ENCODE measurements at places on chromosomes 16 and 17.

DNA sequence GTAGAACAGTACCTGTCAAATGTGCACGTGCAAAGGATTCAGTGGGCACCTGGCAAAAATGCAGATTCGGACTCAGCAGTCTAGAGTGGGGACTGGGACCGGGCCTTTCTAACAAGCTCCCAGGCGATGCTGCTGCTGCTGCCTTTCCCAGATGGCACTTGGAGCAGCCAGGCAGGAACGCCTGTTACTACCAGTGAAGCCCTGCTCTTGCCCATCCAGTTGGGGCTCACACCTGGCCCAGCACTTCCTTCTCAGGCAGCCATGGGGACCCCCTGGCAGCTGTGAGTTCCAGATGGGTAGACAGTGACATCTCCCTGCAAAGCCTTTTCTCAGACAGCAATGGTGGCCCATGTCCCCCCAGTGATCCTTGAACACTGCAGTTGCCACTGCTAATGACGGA, 30.4 kb downstream of the KDM8 start:
- DNase-seq, result no peak

DNA sequence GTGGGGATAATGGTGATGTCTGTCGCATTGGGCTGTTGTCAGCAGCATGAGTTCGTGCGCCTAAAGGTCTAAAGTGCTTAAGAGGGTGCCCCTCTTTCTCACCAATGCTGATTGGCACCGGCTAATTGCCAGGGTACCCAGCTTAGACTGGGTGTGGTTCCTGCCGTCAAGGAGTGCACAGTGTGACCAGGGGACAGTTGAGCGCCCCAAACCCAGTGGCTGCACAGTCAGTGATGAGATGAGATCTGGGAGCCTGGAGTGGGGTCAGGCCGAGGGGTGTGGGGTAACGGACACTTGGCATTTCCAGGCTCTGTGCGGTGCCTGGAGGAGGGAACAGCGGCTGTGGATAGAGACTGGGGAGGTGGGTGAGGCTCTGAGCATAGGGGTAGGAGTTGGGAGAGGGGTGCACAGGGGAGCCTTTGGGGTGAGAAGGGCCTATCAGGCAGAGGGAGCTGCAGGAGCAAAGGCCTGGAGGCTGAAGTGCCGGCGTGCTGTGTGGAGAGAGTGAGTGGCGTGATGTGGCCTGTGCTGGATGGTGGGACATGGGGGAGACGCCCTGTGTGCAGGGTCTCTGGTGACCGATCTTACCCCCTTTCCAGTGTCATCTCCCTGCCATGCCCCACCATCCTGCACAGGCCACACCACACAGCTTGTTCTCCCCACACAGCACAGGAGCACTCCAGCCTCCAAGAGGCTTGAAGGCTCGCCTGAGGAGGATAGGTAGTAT, 58.3 kb downstream of the SNX20 start:
- no peak for DNase-seq

GRCh38 chr17:57466521-57466920, 210.2 kb downstream of the MSI2 start:
- no peak for DNase-seq

DNA sequence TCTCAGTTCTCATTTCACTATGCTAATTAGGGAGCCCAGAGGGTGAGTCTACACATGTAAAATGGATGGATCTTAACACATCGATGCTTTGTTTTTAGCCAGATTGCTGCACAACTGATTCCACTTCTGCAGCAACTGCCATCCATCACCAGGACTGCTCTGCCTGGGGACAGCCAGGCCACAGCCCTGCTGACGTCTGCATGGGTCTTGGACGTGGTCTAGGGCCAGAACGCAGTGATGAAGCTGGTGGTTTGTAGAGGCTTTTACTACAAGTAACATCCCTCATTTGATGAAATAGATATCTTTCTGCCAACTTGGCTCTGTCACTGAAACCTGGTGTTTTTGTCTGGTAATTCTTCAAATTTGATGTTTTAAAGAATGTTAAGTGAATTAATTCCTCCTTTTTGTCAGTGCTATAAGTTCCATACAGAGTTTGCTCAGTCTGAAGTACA, 50.6 kb downstream of the MARCHF10 start:
- no peak for DNase-seq

GRCh38 chr16:23930791-23931190, 95.0 kb downstream of the PRKCB start:
- no peak for DNase-seq

DNA sequence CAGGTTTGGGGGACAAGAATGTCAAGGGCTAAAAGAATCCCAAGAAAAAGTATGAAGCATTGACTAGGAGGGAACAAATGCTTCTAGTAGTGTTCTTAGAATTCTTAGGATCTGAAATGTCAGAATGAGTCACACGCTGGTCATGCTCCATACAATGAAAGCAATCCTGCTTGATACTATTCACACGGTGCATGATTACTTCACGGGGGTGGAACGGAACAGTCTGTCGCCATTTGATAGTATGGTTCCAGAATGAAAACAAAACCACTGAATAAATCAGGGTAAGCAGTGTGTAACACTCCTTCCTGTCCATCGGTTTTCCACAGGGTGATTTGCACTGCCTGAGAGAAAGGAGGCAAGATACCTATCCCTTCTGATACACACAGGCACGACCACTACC, 22.9 kb upstream of the YWHAE start:
- no peak for DNase-seq

DNA sequence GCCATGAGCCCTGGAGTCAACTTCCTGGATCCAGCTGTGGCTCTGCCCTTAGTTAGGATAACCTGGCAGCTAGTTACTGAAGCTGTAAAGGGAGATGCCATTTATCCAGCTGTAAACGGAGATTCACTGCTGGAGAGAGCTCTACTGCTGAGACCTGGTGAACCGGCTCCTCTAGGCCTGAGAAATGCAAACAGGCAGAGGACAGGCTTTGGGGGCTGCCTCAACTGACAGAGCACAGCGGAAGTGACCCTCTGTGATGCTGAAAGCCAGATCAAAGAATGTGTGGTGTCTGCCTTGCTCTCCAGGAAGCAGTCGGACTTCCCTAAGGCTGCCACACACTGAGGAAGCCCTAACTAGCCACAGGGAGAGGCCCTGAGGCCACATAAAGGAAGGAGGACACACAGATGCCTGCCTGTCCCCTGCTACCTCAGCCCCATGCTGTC, 21.9 kb upstream of the GPRC5C start:
- no peak for DNase-seq

DNA sequence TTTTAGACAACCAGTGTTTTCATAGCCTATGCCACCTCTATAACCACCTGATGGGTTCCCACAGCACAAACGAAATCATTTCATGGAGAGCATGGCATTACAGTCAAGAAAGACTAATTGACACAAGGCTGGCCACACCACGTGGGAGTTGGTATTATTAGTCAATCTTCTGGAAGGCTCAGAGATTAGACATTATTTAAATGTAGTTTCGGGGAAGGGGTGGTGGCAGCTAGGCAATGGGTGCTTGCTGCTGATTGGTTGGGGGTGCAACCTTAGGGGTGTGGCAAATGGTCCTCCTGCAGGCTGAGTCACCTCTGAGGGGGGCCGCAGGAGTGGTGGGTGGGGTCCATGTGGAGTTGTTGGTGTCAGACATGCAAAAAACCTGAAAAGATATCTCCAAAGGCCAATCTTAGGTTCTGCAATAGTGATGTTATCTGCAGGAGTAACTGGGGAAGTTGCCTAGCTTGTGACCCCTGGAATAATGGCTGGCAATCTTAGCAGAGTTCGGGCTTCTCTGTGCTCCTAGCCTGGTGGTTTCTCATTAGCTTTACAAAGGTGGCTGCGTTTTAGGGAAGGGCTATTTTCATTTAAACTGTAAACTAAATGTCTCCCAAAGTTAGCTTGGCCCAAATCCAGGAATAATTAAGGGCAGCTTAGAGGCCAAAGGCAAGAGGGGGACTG, 4.6 kb downstream of the TEN1 start:
- DNase-seq, result no peak

DNA sequence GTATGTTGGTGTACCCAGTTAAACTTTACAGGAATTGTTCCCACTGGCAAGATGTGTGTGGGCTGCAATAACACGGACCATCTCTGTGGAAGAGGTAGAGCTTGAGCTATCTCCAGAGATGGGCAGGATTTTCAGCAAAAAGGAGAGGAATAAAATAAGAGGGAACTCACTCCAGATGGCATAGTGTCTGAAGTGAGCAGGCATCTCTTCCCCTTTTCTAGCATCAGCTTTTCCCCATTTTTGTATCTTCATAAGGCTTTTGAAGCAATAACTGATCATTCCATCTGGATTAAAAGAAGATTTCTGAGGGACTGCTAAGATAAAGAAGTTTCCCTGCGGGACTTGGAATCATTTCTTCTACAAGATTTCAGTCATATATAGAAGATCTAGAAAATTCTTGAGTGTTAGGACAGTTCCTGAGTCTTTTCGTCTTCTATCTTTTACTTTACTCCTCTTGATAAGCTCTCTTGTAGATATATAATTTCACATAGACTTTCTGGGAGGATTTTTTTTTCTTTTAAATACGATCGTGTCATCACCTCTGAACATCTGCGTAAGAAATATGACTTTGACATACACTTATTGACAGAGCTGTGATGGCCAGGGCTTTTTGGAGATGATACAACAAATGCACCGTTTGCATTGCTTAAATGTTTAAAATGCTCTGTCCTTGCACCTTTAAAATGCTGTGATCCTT, 2.1 kb downstream of the CPD start:
- DNase-seq, result no peak

GRCh38 chr16:49003992-49004391, 277.6 kb downstream of the CBLN1 start:
- DNase-seq, result no peak

DNA sequence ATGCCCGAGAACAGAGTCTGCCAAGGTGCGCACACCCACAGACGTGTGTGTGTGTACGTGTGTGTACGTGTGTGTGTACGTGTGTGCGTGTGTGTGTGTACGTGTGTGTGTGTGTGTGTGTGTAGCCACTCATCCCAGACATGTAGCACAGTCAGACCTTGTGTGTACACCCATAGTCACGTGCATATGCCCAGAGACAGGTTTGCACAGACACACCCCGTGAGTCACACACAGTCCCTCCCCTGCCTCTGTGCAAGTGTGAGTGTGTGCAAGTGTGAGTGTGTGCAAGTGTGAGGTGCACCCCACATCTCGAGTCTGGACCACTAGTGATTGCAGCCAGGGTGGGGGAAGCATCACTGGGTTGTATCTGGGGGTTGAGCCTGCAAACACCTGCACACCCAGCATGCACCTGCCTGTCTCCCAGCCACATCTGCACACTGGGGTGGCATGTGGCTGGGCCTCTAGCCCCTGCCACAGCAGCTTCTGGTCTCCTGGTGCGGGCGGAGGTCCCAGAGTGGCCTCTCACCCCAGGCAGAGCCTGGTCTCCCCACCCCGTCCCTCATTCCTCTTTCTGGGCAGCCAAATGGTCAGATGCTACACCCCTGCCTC, 23.6 kb downstream of the BAHCC1 start:
- no peak for DNase-seq

- DNase-seq, result no peak
Observed at GRCh38 chr16:51166091-51166490, 15.0 kb upstream of the SALL1 start.

GRCh38 chr17:72705905-72706395, 386.5 kb downstream of the SLC39A11 start:
- no peak for DNase-seq

DNA sequence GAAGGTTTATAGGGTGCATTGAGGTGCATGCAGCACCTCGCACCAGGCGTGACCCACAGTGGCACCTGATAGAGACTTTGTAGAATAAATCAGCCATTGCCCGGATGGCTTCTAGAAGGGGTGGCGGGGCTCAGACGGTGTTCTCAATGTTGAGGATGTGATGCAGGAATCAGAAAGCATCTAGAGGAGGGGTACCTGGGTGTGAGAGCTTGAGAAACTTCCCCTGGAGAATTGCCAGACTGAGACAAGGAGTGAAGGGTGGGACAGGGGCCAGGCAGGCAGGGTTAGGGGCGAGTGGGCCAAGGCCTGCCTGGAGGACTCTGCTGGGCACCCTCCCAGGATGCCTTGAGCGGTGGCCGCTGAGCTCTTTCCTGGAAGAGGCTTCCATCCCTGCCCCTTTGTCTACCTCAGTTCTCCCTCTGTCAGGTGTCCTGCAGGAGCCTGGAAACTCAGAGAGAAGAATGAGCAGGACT, 9.3 kb upstream of the ADGRG1 start:
- no peak for DNase-seq

- no peak for DNase-seq
Observed at GRCh38 chr16:82236415-82236814, 66.4 kb upstream of the MPHOSPH6 start.

- no peak for DNase-seq
Observed at GRCh38 chr17:15238057-15238456, 27.1 kb downstream of the PMP22 start.

DNA sequence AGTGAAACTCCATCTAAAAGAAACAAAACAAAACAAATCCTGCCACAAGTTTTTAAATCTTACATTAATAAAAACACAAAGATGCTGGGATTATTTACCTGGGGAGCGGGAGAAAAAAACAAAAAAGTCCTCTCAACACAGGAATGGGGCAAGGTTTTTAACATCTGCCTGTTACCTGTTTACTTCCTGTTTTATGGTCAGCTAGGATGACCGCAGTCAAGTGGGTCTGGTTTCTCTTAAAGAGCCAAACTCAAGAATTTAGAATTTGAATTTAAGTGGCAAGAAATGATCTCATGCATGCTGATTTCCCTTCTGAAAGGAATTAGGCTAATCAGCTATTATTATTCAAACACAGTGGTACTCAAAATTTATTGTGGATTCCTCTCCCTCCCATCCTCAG, 39.7 kb upstream of the TBC1D3K start:
- no peak for DNase-seq

DNA sequence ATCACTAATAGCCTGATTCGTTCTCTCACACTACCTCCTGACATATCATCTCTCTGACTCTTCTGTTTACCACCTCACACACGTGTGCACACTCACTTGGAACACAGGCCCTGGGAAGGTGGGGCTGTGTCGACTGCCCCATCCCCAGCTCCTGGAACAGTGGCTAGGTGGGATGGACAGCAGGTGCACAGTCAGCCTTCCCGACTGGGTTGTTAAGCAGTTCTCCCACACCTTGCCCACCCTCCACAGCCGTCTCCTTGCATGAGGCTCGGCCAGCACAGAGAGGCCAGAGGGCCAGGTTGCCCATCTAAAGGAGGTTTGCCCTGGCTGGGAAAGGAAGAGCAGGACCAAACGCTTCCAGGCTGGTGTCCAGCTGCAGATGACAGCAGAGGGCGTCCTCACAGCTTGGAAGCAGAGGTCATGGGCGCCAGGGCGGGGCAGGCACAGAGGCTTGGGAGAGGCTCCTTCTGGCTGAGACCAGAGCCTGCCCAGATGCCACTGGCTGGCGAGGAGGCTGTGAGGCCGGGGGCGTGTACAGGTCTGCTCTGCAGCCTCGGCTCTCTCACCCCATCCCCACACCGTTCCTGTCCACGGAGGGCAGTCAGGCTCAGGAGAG, 92.8 kb downstream of the AMFR start:
- DNase-seq, result no peak

All from activated CD4-positive, CD25-positive, alpha-beta regulatory T cell treated with anti-CD3 and anti-CD28 coated beads, Interleukin-2, amount 50 U/mL, for 16 hours (primary cell).